GM23338 (cell line): ENCODE measurements at places on chromosomes 7 and 10. TPM values are rescaled to one million over a fixed set of nuclear protein-coding genes. Genes with fewer than 3 reads are reported as not detected.

- no peaks in the 10 kb centered on the region for H3K27me3 ChIP-seq
- H3K4me3 ChIP-seq = no peak overlapping the region
- H3K27ac ChIP-seq = no peak overlapping the region
- H3K4me1 ChIP-seq = no peaks in the 10 kb centered on the region
- DNase-seq = no peak
These were observed 13.6 kb downstream of the MRPS33 start for GRCh38 chr7:141001122-141001521.

DNA sequence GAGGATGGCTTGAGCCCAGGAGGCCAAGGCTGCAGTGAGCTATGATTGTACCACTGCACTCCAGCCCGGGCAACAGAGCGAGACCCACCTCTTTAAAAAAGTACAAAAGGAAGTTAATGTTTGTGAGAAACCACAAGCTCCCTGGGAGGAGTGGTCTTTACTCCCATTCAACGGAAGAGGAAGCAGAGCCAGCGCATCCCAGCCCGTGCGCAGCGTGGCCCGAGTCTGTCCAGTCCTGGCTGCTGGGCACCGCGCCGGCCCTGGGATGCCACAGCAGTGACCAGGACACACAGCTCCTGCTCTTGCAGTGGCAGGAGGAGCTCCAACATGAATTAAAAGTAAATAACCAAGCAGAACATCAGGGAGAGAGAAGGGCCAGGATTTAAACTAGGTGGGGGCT is 68.4 kb downstream of the ELFN1 start:
- no peak for DNase-seq
- H3K36me3 ChIP-seq = no peaks in the 10 kb centered on the region
- H3K4me3 ChIP-seq = no peak overlapping the region
- no peaks in the 10 kb centered on the region for H3K27me3 ChIP-seq
- no peaks in the 10 kb centered on the region for H3K4me1 ChIP-seq

DNA sequence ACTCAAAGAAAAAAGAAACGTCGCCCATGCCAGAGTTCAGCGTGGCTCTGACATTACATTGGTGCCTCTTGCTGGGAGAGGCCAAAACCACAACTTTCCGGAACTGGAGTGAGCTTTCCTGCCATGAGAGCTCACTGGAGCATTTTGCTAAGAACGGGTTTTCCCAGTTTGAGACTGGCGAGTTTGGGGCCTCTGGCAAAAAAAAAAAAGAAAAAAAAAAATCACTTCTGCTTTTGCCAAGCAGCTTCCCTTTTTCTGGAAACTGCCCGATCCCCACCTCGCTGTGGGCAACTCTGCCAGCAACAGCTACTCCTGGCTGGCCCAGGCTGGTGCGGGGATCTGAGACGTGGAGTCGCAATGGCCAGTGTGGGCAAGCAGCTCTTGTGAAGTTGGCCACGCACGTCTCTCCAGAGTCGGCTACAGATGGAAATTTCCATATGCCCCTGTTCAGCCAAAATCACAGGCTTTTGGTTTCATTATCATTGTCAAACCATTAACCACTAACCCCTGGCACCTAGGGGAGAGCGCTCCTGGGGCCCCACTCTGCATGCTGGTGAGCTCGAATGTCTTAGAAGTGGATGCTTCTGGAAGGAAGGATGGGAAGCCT is 25.7 kb downstream of the PRKAG2 start:
- no peaks in the 10 kb centered on the region for H3K27me3 ChIP-seq
- H3K27ac ChIP-seq = no peak overlapping the region
- no peak overlapping the region for H3K4me3 ChIP-seq
- no peaks in the 10 kb centered on the region for H3K36me3 ChIP-seq

GRCh38 chr10:43395571-43396060 is 13.4 kb downstream of the HNRNPF start:
- peak; percentile 39 for DNase-seq
- peak overlapping the region; percentile 99 for H3K27ac ChIP-seq
- peaks cover 43% of the 10 kb centered on the region for H3K36me3 ChIP-seq
- peaks cover 38% of the 10 kb centered on the region for H3K4me1 ChIP-seq
- peak overlapping the region; percentile 99 for H3K4me3 ChIP-seq

DNA sequence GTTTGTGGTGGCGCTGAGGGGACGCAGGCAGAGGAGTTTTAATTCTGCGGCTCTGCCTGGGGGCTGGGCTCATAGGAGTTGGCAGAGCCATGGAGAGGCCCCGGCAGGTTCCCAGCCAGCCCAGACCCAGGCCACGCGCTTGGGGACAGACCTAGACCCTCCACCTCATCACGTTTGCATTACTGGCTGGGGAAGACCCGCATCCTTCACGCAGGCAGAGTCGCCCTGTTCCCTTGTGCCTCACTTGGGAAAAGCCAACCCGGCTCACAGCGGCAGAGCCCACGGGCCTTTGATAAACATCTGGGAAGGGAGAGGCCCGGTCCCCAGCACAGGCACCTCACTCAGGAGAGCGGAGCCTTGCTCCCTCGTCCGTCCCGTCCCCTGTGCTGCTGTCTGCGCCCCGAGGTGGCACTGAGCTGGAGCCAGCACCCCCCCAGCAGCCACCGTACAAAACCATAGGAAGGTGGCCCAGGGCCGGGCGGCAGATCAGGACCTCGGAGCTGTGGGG is 112.8 kb downstream of the CYTH3 start:
- peak overlapping the region; percentile 69; the same call in 1 of the 2 replicates for H3K27ac ChIP-seq
- no peaks in the 10 kb centered on the region for H3K27me3 ChIP-seq
- H3K36me3 ChIP-seq = peaks cover 23% of the 10 kb centered on the region; the same call in 1 of the 2 replicates

DNA sequence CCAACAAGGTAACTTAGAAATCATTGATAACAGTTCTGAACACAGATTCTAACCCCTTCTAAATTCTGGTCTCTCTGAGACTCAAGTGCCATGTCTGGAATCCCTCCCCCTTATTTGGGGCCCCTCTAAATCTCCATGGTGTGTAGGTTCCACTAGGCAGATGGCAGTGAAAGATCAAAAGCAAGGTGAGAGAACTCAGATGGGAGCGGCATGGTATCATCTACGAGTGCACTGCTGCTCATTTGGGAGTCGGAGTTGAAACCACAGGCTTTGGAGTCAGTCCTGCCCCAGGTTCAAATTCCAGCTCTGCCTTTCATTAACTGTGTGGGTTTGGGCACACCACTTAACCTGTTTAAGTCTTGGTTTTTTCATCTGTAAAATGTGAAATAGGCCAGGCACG is 72.6 kb downstream of the MTURN start:
- H3K36me3 ChIP-seq = no peaks in the 10 kb centered on the region
- H3K27me3 ChIP-seq = no peaks in the 10 kb centered on the region
- H3K4me1 ChIP-seq = no peaks in the 10 kb centered on the region
- H3K27ac ChIP-seq = no peak overlapping the region

DNA sequence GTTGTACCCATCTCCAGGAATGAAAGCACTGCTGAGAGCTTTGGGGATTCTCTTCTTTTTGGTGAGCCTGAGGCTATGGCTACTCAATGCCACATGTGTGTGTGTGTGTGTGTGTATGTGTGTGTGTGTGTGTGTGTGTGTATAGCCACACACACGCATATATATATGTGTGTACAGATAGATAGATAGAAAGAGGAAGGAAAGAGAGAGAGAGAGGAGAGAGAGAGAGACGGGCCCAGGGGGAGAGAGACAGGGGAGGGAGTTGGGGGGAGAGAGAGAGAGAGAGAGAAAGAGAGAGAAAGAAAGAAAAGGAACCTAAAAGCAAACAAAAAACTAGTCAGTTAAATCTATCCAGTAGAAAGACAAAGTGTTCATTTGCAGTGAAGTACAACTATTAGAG is 8.3 kb downstream of the SLC13A4 start:
- no peak overlapping the region for H3K27ac ChIP-seq
- DNase-seq = no peak
- no peaks in the 10 kb centered on the region for H3K4me1 ChIP-seq
- no peaks in the 10 kb centered on the region; the same call in 1 of the 2 replicates for H3K36me3 ChIP-seq
- no peaks in the 10 kb centered on the region for H3K27me3 ChIP-seq

GRCh38 chr7:36192053-36192824 is 39.2 kb downstream of the EEPD1 start:
- H3K27ac ChIP-seq = no peak overlapping the region
- no peaks in the 10 kb centered on the region for H3K4me1 ChIP-seq
- no peak for DNase-seq

- H3K27me3 ChIP-seq = no peaks in the 10 kb centered on the region
- H3K4me3 ChIP-seq = no peak overlapping the region
- H3K36me3 ChIP-seq = no peaks in the 10 kb centered on the region
- H3K27ac ChIP-seq = no peak overlapping the region
- no peaks in the 10 kb centered on the region for H3K4me1 ChIP-seq
- DNase-seq = no peak
These were observed 1.4 kb downstream of the C10orf71 start for GRCh38 chr10:49300140-49300974.

- H3K27me3 ChIP-seq = no peaks in the 10 kb centered on the region
- H3K4me1 ChIP-seq = 0 out of 2 replicates have a peak, but pooled peaks cover 2% of the 10 kb centered on the region
- no peak overlapping the region for H3K27ac ChIP-seq
These were observed 42.6 kb upstream of the MYL10 start for GRCh38 chr7:101671371-101672356.

- no peaks in the 10 kb centered on the region for H3K27me3 ChIP-seq
- no peak for DNase-seq
- H3K4me3 ChIP-seq = no peak overlapping the region
- H3K36me3 ChIP-seq = no peaks in the 10 kb centered on the region
- no peak overlapping the region for H3K27ac ChIP-seq
These were observed 101.0 kb upstream of the EGFR start for GRCh38 chr7:54917613-54918391.

- no peaks in the 10 kb centered on the region for H3K36me3 ChIP-seq
- no peak for DNase-seq
- H3K27me3 ChIP-seq = no peaks in the 10 kb centered on the region
- H3K27ac ChIP-seq = no peak overlapping the region
- H3K4me1 ChIP-seq = peaks cover 5% of the 10 kb centered on the region; the same call in 1 of the 2 replicates
These were observed 48.8 kb downstream of the GLCCI1 start for GRCh38 chr7:8017423-8017822.

Gene FAM131B
- total RNA-seq = 28.8 and 30.2 TPM in 2 replicates

Gene WEE2
- total RNA-seq = 0.16 TPM in 1 of 2 replicates, not detected in the other

Gene WAPL
- 60.8 and 67.9 TPM in 2 replicates for total RNA-seq

Gene DENND2A
- 5.6 and 10.0 TPM in 2 replicates for total RNA-seq
